ENCODE measurements at places on chromosomes 1 and 21.

DNA sequence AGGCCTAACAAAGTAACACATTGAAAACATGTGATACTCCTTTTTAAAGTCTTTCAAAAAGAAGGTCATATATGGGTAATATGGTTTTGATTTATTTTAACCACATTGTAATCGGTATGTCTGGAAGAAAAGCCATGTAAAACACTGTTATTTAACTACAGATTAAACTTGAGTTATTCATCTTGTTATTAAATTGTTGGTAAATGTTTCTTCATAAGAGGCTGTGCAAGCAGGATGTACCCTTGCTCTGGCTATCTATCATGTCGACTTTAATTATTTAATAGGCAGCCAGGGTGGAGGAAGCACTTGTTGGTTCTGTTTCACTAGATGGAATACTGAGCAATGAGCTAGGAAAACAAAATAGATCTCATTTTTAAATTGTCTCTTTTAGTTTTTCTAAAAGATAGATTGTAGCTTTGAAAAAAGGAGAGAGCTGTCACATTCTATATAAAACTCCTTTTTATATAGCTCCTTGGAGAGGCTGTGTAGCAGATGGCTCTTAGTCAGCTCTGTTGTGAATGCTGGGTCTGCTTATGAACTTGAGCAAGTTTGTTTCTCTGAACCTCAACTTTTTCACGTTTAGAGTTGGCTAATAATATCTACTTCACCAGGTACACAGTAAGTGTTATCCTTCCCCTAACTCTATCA, 39.5 kb downstream of the LRRC8B start:
- peak; percentile 47 for DNase-seq

DNA sequence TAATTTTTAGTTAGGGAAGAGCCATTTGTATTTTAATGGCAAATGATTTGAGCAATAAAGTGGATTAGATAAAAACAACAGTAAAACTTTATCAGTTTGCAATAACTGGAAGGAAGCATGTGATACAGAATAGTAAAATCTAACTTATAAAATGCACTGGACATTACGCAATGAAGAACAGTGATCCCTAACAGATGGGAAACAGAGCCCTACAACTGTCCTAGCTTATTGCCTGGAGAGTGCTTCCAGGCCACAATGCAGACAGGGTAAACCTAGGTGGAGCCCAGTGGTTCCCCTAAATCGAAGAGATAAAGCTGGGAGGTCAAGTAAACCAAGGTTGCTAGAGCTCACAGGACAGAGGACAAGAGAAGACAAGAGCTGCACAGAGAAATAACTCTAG, 7.0 kb downstream of the OMA1 start:
- no peak for DNase-seq

- DNase-seq = no peak
These were observed 35.7 kb upstream of the B3GALT2 start for GRCh38 chr1:193222056-193222615.

- peak; percentile 67 for DNase-seq
These were observed 2.3 kb downstream of the ADGRB2 start for GRCh38 chr1:31761883-31762282.

DNA sequence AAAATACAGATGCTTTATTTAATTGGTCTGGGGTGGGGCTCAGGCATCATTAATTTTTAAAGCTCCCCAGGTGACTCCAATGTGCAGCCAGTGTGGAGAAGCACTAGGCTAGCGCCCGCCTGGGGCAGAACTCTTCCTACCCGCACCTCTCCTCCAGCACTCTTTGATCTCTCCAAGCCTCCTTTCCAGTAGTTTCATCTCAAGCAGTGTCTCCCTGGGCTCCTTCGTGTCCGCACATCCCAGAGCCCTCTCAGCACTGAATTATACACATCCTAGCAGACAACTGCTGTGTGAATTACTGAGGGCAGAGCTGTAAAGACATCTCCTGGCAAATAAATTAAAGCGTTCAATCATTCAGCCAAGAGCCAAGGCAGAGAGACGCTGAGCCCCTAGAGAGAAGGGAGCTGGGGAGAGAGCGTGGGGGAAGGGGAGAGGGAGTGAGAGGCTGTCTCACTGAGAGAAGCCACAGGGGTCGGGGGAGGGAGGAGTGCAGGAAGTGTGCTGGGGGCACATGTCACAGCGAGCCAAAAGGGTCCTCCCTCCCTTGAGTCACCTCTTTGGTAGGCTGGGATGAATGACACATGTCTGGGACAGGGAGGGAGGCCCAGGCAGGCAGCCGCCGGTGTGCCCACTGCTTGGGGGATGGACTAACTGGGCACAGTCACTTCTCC, 21.0 kb upstream of the PARP1 start:
- no peak for DNase-seq

DNA sequence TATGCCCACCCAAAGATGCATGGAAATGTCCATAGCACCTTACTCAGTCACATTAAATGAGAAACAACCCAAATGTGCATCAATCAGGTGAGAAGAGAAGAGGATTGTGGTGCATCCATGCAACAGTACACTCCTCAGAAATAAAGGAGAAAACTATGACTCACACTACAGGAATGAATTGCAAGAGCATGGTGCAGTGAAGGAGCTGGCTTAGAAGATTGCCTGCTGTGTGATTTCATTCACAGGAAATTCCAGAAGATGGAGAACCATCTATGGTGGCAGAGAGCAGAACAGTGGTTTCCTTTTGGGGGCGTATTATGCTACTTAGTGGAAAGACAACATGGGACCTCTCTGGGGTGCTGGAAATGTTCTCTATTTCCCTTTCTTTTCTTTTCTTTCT, 278.6 kb upstream of the AJAP1 start:
- DNase-seq = no peak

All from HFF-Myc (cell line).